ENCODE measurements at places on chromosomes 1 and 21.

GRCh38 chr1:82463951-82464350 lies 663.2 kb downstream of the ADGRL2 start:
- no peak for DNase-seq

GRCh38 chr1:14613926-14614325 lies 15.4 kb downstream of the KAZN start:
- no peak for DNase-seq

DNA sequence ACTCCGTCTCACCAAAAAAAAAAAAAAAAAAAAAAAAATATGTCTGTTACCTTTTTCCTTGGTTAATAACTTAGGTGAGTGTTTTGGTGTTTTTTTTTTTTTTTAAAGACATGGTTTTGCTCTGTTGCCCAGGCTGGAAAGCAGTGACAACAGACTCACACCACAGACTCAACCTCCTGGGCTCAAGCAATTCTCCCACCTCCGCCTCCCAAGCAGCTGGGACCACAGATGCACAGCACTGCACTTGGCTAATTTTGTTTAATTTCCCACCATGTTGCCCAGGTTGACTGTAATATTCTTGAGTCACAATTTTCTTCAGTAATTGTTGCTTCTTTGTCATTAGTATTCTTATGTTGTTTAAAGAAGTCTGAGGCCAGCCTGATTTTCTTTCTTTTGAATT lies 149.2 kb upstream of the SYT6 start:
- DNase-seq = no peak

GRCh38 chr1:76029331-76029730 lies 45.2 kb upstream of the ST6GALNAC3 start:
- DNase-seq = no peak

GRCh38 chr1:206859082-206859521 lies 6.3 kb upstream of the IL20 start:
- no peak for DNase-seq

- DNase-seq = no peak
These were observed 56.0 kb downstream of the ZMYM4 start for GRCh38 chr1:35324486-35324885.

DNA sequence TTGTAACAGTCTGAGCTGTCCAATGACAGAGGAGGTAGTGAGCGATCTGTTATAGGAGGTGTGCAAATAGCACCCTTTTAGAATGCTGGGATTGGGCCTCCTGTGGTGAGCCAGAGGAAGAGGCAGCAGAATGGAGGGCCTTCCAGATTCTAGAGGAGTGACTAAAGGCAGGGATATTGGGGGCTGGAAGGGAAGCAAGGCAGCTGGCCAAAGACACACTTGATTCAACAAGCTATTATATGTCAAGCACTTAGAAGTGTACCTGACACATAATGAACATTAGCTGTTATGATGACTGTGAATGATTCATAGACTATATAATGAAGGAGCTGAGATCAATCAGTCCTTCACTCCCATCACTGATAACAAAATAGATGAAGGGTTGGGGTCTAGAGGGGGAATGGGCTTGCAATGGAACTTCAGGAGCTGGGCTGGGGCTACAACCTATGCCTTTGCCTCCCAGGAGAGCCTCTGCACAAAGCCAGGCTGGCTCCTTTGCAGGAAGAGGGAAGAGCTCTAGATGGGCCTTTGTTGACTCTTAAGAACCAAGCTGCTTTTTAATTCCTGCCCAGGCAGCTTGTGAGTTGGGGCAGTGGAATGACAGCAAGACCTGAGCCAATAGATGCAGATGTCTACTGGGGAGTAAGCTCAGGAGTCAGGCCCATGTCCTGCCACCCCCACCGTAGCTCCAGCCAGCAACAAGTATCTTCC lies 2.3 kb upstream of the MKNK1 start:
- no peak for DNase-seq

- no peak for DNase-seq
These were observed 140.5 kb downstream of the RHOU start for GRCh38 chr1:228875741-228876140.

Data from GM10248 (cell line).